ENCODE measurements at places on chromosomes 5 and 9.

DNA sequence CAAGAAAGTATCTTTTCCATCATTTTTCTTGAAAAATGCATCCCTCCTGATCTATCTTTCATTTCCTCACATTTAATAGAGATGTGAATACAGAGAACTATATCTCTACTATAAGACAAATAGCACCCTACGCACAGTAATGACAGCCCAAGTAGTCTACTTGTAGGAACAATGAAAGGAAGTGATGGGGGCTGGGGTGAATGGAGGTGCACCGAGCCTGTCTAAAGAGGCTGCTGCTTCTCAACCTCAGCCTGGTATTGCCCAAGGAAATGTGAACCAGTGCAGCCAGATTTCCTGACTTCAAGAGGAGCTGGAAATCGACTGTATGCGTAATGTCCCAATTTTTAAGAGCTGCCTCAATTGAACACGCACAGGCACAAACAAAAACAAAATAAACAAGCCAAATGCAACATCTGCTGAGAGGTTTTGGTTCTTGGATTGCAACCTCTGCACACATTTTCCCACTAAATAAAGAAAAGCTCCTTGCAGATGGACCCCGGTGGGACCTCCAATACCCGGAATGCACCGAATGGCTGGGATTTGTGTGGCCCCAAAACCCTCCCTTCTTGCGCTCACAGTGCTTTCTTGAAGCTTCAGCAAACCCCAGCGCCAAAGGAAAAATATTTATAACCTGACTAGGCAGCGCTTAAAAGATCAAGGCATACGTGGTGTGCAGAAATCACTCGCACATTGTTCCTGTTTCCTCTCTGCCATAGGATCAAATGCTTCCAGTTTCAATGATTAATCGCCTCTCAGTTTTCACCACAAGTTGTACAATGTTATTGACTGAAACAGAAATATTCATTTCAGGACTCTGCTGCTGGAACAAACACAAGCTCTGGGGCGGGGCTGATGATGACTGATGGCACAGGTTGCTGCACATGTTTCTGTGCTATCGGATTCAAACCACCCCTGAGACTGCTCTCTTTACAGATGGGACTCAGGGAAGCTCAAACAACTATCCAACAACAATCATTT lies 68.3 kb downstream of the KCNIP1 start:
- no peak for DNase-seq

GRCh38 chr9:117435630-117436261 lies 20.9 kb upstream of the ASTN2 start:
- DNase-seq = no peak

- no peak for DNase-seq
Observed at GRCh38 chr9:85224729-85225128, 517.0 kb downstream of the AGTPBP1 start.

- DNase-seq = no peak
Observed at GRCh38 chr9:135692410-135692809, 6.9 kb downstream of the SOHLH1 start.

GRCh38 chr9:132789719-132790118 lies 88.4 kb downstream of the AK8 start:
- DNase-seq = no peak

- DNase-seq = no peak
Observed at GRCh38 chr5:22673131-22673530, 180.0 kb downstream of the CDH12 start.

GRCh38 chr5:69415584-69415958 lies 655 bp downstream of the MARVELD2 start:
- peak; percentile 4 for DNase-seq

All from SHP77 (cell line).